EH (cell line): ENCODE measurements at places on chromosomes 7 and 10.

- DNase-seq = no peak
Measured at GRCh38 chr10:129497013-129497412, 30.0 kb downstream of the MGMT start.

DNA sequence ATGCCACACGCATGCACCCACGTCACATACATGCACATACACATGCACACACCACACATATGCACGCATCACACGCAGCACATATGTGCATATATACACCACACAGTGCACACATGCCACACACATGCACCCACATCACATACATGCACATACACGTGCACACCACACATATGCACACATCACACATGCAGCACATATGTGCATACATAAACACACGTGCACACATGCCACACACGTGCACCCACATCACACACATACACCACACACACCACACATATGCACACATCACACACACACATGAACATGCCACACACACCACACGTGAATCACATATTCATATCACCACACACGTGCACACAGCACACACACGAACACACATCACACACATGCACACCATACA is 338.8 kb downstream of the PTPRN2 start:
- DNase-seq = no peak

GRCh38 chr7:102215711-102216110 is 71.0 kb upstream of the SH2B2 start:
- no peak for DNase-seq

- DNase-seq = peak; percentile 9
Measured at GRCh38 chr7:23373151-23374004, 74.2 kb downstream of the MALSU1 start.

DNA sequence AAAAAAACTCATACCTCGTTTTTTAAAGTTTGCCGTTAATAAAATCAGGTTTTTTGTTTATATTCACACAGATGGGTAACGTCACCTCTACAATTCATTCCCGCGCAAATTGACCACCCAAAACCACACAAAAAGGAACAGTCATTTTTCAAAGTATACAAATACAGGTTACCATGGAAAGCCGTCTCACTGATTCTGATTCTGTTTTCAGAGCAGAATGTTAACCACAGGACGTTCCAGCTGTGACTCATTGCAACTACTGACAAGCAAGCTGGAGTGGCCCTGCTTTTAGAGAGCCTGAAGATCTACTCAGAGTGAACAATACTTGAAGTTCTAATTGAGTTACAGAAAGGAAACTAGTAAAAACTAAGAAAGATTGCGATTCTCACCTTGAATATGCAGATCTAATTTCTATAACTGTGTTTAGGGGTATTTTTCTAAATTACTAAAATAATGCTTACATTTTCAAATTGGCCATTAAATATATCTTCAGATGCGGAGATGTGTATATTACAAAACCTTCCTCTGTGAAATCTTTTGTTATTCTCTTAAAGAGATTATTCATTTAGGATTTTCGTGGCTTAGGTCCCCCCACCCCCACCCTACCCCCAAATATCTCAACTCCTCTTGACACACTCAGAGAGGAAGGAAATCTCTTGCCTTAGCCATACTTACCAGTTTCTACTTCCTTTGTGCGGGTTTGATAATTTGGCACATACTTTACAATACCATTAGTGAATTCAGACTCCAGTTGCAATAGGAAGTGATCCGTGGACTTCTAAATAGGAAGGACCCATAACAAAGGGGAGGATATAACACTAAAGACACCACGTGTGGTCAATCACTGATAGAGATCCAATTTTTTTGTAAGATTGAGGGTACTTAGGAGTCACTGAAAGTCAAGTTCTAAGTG is 106.0 kb downstream of the CUBN start:
- DNase-seq = peak; percentile 97

DNA sequence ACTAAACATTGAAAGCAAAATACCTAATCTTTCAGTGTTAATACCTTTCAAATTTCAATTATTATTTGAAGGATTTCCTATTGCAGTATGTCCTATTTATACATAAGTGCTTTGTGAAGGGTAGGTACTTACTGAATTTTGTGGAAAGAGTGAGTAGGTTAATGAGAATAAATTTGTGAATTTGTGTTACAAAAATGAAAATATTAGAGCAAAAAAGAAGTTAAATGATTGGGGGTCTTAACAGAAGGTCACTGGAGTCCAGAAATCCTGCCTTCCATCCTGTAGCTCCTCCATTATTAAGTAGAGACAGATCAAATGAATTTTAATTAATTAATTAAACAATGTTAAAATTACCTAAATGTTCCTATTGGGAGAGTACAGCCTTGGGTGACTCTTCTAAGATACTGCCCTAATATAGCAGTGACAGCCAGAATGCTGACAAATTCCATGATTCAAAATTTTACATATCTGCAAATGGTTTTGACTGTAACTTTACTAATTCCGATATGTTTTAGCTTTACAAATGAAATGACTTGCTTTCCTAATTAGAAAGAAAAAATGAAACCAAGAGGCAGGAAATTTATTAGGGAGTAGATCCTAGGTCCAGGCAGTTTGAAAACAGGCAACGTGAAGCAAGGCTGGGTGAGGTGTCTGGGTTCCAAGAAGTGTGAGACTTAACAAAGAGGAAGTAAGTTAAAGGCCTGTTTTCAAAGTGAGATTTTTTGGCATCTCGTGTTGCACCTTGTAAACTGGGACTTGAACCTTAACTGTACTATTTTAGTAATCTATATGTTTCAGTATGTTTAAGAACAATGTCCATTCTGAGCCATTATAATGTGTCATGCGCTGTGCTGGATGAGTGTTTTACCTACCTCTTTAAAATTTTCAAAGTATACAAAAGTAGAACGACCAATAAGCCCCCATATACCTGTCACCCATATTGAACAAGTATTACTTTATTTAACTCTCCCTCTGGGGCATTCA is 1.5 kb downstream of the PIK3CG start:
- DNase-seq = no peak

- no peak for DNase-seq
Measured at GRCh38 chr10:104527013-104527412, 114.1 kb upstream of the SORCS3 start.

GRCh38 chr7:28266402-28266801 is 85.8 kb upstream of the JAZF1 start:
- no peak for DNase-seq

- DNase-seq = no peak
Measured at GRCh38 chr10:127942811-127943210, 35.9 kb downstream of the PTPRE start.

DNA sequence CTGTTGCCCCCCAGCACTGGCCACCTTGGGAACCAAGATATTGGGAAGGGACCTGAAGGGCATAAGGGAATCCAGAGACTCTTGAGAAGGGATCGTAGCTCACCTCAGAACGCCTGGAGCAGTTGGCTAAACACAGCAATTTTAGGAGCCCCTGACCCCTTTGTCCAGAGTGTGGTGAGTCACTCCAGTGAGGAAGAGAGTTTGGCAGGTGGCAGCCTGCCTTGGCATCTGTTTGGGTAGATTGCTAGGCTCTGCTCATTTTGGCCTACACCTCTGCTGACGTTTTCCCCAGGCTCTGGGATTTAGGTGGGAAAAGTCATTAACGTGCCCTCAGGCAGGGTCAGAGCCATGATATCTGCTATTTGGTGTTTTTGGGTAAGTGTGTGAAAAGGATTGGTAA is 100.6 kb downstream of the GRB10 start:
- DNase-seq = no peak
